NCI-H69 (cell line): ENCODE measurements at places on chromosomes 12 and 14.
A peak's percentile ranks its signal among the peaks of the same experiment; 100 is the strongest.

DNA sequence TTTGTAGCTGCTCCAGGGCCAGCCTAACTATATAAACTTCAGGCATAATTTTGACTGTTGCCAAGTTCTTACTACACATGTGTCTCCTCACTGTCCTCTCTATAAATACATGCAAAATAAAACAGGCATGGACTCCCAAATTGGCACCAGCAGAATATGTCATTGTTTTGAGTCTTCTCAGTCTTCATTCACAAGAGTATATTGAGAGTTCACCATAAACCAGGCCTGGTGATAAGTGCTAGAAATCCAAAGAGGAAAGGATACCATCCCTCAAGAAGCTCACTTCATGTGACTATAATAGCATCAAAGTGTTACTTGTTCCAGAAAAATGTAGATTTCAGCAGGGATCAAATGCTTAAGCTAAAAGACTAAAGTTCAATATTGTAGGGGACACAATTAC, 13.7 kb downstream of the GPR19 start:
- DNase-seq, result peak; percentile 23

- DNase-seq, result no peak
Observed at GRCh38 chr12:22533155-22533554, 11.2 kb downstream of the C2CD5 start.

- peak; percentile 75 for DNase-seq
Observed at GRCh38 chr12:95882080-95882479, 23.3 kb downstream of the SNRPF start.

DNA sequence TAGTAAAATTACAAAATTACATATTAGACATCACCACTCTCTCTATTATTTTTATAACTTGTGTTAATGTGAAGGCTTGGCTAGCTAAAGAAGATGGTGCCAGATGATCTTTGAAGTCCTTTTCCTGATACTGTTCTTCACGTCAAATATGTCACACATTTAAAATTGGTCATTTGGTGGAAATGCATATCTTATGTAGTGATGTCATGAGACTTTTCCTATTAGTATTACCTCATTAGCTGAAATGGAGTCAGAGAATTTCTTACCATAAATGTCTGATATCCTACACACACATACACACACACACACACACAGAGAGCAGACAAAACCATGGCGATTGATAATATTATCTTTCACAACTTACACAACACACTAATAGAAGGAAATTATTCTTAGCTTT, 124.8 kb upstream of the PTPRB start:
- DNase-seq, result no peak

GRCh38 chr12:75302225-75302624, 27.9 kb downstream of the CAPS2 start:
- DNase-seq, result no peak
